ENCODE measurements at places on chromosomes 16 and 17.

DNA sequence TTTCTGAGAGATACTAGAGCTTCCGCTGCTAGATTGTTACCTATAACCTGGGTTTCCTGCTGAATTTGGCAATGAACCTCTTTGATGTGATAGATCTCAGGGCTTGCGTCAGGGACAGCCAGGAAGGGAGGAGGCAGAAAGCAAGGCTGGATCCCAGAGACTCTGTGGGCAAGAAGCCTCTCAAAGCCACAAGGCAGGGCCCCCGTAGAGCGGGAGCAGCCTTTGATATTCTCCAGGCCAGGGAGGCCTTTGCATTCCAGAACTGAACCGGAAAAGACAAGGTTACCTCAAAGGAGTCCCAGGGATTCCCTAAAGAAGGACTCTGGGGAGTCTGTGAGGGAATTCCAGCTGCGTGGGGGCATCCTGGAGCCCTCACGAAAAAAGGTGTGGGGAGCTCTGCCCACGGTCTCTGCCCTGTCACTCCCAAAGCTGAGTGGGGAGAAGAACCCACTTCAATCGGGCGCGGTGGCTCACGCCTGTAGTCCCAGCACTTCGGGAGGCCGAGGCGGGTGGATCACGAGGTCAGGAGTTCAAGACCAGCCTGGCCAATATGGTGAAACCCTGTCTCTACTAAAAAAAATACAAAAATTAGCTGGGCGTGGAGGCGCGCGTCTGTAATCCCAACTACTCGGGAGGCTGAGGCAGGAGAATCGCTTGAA lies 14.3 kb upstream of the SCIMP start:
- no peak for DNase-seq

DNA sequence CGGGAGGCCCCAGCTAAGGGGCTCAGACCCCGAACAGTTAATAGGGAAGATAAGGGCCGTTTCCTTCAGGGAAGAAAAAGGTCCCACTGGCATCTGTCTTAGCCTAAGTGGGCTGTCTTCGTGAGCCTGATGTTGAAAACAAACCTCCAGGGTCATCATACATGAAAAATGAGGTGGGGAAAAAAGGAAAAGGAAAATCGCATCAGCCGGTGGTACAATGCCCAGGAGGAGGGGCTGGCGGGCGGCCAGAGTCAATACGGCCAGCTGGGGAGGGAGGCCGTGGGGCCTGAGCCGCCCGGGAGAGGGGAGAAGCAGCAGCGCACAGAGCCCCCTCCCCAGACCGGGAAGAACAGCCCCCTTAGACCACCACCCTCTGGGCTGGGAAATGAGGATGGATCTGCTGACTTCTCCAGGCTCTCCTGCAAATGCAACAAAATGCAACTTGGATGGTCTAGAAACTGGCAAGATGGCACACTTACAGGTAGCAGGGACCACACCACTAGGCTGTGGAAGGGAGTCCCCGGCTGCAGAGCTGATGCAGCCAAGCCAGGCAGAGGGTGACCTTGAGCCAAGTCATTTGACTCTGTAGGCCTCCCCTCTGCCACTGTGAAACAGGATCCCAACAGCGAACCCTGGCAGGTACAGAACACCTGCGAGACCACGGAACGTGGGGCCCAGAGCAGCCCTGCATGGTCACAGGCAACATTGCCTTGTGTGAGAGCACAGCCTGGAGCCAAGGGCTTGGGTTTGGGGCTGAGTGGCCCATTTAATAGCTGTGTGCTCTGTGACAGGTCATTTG lies 448.5 kb downstream of the SOX9 start:
- no peak for DNase-seq

GRCh38 chr17:6651919-6652452 lies 424 bp downstream of the C17orf100 start:
- no peak for DNase-seq

GRCh38 chr16:55370762-55371482 lies 46.9 kb downstream of the IRX6 start:
- DNase-seq = no peak

- DNase-seq = no peak
Measured at GRCh38 chr16:90072442-90073105, 4.6 kb downstream of the PRDM7 start.
